ENCODE measurements at places on chromosomes 2 and 18.

GRCh38 chr2:240436683-240437550 lies 1.5 kb downstream of the GPC1 start:
- DNase-seq: no peak

DNA sequence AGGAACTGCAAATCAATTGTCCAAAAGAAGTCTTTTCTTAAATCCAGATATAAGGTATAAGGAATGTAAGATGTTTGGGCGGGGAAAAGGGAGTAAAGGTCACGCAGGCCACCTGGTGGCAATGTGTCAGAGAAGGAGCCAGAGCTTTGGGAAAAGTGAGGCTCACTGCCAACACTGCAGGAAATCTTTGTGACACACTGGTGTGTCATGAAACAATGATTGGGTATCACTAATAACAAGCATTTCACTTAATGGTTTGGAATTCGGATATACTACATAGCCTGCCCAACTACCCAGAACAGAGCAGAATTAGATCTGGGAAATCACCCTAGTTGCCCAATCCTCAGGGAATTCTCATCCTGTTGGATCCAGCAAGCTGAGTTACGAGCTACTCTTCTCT lies 61.0 kb downstream of the RBMS1 start:
- DNase-seq: no peak

DNA sequence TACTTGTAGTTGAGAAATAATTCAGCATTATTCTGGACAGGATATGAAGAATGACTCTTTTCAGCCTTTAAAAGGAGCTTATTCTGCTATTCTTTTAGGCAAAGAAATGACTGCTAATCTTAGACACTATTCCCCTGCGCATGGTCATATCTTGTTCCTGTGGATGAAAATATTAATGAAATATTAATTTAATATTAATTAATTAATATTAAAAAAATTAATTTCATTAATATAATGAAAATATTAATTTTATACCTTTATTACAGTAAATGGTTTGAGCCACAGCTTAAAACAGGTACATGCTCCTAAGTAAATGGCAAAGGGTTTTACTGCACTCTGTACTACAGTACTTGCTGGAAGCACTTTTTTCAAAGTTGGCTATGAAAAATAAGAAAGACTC lies 890.1 kb upstream of the PIK3C3 start:
- no peak for DNase-seq

DNA sequence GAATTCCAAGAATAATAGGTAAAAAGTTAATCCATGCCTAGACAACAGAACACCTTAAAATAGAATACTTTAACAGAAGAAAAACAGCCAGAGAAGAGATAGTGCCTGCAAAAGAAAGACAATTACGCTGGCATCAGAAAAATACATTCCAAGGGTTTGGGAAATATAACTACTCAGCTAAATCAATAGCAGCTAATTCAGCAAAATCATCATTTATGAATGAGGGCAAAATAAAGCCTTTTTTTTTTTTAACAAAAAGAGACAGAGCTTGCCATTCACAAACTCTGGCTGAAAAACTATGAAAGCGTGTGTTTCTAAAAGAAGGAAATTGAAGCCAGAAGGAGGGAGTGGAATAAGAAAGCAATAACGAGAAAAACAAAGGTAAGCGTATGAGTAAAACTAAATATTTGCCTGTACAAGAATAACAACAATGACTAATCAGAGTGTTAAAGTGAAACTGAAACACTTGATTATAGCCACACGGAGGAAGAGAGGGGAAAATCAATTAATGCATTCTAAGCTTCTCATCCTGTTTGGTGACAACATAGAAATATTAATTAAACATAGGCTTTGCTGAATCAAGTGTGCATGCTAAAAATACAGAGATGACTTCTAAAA lies 90.2 kb downstream of the EHD3 start:
- DNase-seq: no peak

DNA sequence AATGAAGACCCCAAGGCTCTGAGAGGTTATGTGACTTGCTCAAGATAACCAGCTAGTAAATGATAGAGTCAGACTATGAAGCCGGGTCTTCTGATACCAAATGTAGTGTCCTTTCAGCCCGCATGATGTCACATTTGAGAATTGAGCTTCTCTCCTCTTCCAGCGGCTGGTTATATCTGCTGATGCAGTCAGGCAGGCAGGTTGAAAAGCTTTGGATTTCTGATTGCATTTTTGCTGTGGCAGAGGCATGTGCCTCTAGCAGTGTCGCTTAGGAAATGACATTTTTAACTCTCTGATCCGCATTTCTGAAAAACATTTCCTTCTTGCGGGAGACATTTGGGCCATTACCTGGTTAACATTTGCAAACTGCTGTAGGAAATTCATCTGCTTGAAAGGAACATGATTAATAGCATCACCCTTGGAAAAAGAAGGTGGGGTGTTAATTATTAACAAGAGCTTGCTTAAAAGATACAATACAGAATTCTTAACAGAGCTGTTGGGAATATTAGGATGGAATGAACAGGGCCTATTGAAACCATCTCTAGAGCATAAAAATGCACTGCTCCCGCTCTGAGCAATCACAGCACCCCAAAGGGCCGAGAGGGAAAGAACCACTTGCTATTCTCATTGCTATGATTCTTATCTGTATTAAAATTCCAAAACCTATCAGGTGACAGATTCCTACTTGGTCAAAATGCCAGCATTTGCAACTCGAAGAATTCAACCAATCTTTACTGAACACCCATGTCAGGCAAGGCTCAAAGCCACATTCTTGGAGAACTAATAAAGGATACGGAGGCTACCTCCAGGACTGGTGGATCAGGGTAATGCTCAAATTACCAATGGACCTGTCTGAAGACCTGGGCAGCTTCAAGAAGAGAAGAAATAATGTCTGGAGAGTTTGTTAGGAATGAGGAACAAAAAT lies 25.9 kb downstream of the MRO start:
- no peak for DNase-seq

DNA sequence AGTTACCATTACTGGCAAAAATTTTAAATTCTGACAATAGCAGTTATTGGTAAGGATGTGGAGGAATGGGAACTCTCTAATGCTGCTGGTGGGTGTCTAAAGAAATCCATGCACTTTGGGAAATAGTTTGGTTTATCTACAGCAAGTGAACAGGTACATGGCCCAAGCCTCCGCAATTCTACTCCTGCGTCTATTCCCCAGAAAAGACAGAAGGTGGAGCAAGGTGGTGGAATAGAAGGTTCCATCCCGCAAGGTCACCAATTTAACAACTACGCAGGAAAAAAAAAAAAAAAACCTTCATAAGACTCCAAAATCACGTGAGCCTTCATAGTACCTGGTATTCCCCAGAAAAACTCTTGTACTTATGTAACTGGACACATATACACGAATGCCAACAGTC lies 6.5 kb downstream of the CFAP65 start:
- DNase-seq: no peak

GRCh38 chr2:223383315-223383714 lies 218.8 kb downstream of the SCG2 start:
- DNase-seq: no peak

DNA sequence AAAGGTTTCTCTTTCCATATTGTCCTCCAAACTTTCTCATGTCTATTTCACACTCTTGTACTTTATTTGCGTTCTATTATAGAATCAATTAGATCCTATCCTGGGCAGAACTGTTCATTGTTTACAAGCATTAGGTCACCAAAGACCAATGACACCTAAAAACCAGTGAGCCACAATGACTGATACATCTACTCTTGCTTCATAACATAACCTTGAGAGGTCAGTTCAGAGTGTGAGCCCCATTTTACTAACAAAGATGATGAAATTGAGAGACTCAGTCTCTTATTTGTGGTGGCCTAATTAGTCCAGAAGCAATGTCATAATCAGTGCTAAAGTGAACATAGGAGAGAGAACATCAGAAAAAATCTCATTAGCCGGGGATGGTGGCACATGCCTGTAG lies 248.9 kb upstream of the RBBP8 start:
- no peak for DNase-seq

GRCh38 chr2:123693836-123694235 lies 331.3 kb upstream of the CNTNAP5 start:
- DNase-seq: no peak

DNA sequence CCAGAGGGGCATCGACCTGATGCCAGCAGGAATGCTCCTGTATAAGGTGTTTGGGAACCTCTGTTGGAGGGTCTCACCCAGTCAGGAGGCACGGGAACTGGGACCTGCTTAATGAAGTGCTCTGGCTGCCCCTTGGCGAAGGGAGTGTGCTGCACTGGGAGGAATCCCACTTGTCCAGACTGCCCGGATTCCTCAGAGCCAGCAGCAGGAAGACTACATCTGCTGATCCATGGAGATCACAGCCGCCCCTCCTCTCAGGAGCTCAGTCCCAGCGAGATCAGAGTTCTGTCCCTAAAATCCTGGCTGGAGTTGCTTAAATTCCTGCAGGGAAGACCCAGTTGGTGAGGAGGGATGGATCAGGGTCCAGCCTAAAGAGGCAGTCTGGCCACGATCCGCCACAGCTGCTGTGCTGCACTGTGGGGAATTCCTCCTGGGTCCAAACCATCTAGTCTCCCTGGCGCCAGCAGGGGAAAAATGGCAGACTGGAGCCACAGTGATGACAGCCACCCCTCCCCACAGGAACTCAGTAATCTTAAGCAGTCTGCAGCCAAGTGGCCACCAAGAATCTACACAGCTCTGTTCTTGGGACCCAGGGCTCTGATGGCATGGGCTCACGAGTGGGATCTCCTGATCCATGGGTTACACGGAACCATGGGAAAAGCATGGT lies 76.5 kb upstream of the NRP2 start:
- DNase-seq: no peak

DNA sequence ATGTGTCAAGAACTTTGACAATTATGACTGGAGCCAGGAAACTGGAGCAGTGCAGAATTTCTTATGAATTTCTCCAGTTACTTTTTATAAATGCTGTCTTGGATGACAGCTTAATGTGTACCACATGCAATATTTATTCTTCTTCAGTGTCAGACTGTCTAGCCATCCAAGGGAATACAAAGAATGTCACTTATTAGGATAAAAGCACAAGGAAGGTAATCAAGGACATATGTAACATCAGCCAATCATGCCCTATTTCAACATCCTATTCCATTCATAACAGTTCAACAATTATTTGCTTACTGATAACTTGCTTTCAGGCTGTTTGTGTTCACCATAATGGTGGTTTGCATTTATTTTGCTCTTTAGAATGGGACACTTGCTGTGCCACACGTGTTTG lies 139.8 kb downstream of the OLA1 start:
- no peak for DNase-seq

- DNase-seq: no peak
Observed at GRCh38 chr18:35852786-35853185, 119.7 kb upstream of the RMP24 start.

GRCh38 chr2:101855776-101856175 lies 136.0 kb upstream of the IL1R2 start:
- no peak for DNase-seq

- DNase-seq: no peak
Observed at GRCh38 chr2:149006883-149007543, 31.5 kb upstream of the LYPD6B start.

DNA sequence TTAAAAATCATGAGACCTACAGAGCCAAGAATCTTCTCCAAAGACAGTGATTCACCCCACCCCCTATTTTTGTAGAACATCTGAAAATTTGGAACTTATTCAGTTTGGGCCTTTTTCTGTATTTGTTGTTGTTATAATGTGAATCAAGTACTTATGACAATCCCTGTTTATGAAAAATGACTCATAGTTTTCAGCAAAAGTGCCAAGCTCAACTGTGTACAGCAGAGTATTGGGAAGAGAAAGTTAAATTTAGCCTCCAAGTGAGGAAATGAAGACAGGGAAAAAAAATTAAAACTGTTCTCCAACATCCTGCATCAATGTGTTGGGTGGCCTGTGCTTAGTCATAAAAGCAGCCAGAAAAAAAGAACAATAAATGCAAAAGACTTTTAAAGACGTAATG lies 46.2 kb downstream of the LRATD1 start:
- DNase-seq: no peak

- DNase-seq: no peak
Observed at GRCh38 chr2:146777181-146777580, 1067.6 kb upstream of the ACVR2A start.

- no peak for DNase-seq
Observed at GRCh38 chr2:240162939-240163714, 22.7 kb upstream of the OTOS start.

DNA sequence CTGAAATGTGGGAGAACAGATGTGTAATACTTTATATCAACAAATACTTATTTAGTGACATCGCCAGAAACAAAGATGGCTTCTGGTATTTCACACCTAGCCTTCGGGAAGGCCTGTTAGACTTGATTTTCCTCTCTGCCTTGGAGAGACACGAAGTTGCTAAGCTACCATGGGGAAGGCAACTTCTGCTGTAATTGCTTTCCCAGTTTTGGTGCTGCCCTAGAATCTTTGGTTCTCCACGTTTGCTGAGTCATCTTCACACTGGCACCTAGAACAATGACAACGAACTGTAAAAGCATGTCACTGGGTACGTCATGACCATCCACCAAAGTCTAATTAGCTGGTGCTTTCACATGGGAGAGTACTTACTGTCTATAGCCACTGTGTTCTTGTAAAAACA lies 58.7 kb upstream of the ACTR3 start:
- no peak for DNase-seq

- DNase-seq: no peak
Observed at GRCh38 chr2:52629944-52630343, 1137.7 kb upstream of the CHAC2 start.

- DNase-seq: no peak
Observed at GRCh38 chr2:201432038-201432620, 19.1 kb downstream of the TRAK2 start.

GRCh38 chr2:47041063-47041462 lies 114.0 kb downstream of the STPG4 start:
- no peak for DNase-seq

DNA sequence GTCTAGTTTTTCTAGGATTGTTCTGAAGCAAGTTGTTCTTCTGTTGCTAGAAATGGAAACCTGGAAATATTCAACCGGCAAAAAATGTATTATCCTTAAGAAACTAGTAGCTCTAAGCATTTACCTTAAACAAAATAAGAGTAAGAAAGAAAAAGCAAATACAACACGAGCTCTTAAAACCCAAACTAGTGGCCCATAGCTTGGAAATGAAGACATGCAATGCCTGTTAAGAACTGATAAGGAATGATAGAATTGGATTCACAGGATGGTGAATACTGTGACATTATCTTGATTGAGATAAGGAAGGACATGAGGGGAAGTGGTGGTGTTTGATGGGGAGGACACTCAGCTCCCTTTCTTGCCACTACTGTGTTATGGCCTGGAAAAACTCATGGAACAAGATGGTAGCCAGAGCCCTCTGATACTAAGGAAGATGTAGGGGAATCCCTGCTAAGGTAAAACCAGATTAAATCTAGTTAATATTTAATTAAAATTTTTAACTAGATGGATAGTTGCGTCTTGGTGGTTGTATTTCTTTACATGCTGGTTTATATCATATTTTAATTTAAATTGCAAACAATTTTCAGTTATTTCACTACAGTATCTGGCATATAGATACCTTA lies 193.8 kb downstream of the LPIN1 start:
- DNase-seq: no peak

- DNase-seq: no peak
Observed at GRCh38 chr18:58024139-58024538, 19.9 kb upstream of the NEDD4L start.

DNA sequence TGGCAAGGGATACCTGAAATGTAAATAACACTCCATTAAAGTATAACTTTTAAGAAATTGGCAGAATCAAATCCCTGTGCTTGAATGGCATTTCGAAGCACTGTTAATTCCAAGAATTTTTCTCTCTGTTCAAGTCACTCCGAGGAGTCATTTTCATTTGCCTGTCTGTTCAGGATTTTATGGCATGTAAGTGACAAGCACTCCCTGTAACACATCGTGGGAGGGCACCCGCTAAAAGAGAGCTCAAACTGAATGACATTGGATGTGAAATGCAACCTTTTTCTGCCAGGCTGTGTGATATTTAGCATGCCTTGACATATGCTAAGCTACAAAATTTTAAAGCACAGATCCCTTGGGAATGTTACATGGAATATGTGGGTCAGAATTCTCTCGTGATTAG lies 339.6 kb downstream of the LRRTM1 start:
- DNase-seq: no peak

All from activated CD8-positive, alpha-beta memory T cell treated with anti-CD3 and anti-CD28 coated beads for 1 hour (primary cell).